ENCODE measurements at places on chromosomes 4 and X.
A peak's percentile ranks its signal among the peaks of the same experiment; 100 is the strongest.

DNA sequence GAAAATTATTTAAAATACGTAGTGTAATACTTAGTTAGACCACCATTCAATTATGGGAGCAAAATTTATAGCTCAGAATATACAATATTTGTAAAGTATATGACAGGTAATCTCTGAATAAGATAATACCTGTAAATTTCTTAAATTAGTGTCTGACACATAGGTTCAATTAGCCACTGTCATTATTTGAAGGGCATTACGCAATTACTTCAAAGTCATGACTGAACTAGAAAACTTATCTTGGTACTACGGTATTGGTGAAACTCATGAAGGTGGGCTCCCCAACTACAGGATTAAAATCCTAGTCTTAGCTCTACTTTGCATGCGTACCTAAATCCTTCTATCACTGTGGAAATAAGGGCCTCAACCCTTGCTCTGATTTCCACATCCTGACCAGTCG is 860.7 kb downstream of the PCDH19 start:
- DNase-seq: no peak

GRCh38 chr4:95000076-95000648 is 242.4 kb downstream of the BMPR1B start:
- no peak for DNase-seq

- DNase-seq: peak; percentile 12
These were observed 474.8 kb upstream of the SLIT2 start for GRCh38 chr4:19776929-19777328.

- DNase-seq: no peak
These were observed 30.9 kb upstream of the CDKN2AIP start for GRCh38 chr4:183413234-183414200.

DNA sequence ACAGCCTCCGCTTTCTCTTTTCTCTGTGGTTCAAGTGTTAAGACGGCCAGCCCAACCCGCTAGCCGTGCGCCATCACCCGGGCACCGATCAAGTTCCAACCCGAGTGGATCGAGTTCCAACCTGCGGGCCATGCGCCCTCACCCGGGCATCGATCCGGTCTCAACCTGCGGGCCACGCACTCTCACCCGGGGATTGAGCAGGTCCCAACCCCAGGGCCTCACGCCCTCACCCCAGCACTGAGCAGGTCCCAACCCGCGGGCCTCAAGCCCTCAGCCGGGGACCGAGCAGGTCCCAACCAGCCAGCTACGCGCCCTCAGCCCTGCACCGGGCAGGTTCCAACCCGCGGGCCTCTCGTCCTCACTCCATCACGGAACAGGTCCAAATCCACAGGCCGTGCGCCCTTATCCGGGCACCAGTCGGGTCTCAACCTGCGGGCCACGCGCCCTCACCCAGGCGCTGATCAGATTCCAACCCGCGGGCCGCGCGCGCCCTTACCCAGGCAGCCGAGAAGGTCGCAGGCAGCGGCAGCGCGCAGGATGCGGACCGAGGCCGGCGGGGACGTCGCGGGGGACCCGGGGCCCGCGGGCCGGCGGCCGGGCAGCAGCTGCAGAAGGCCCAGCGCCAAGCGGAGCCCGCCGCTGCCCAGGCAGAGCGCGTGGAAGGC is 443 bp downstream of the GPR143 start:
- no peak for DNase-seq

- DNase-seq: no peak
These were observed 19.7 kb upstream of the CRMP1 start for GRCh38 chr4:5912614-5913019.

GRCh38 chr4:103046416-103047290 is 27.1 kb upstream of the SLC9B1 start:
- peak; percentile 56 for DNase-seq

- DNase-seq: no peak
These were observed 133.5 kb downstream of the FAM47B start for GRCh38 chrX:35076061-35076460.

DNA sequence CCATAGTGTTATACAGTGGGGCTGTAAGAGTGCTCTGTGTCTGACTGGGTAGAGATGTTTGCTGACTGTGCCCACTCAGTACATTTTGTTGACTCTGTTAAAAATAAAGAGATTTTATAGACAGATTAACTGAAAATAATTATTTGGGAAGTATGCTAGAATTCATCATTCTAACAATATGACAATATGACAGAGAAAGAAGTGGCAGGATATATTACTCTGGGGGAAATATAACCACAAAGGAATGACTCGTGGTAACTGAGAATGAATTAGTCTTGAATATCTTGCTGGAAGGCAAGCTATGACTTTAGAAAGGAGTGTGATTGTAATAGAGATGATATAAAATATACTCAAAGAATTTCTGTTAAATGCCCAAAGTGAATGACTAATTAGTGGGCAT is 46.8 kb downstream of the TMEM165 start:
- DNase-seq: no peak

DNA sequence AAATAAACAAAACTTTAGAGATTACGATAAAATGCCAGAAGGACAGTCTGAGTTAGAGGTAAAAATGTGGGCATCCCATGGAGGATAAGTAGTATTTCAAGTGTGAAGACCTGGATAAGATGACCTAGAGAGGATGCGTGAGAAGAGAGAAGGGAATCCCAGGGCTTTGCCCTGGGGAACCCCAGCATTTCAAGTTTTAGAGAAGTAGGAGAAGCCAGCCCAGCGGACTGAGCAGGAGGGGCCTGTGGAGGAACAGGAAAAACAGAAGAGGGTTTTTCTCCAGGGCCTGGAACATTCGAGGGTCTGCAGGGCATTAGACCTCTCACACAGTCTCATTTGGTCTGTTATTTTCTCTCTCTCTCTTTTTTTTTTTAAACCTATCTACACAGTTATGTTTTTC is 2.9 kb upstream of the CFP start:
- DNase-seq: no peak

GRCh38 chr4:26992657-26993361 is 132.2 kb downstream of the STIM2 start:
- no peak for DNase-seq

GRCh38 chr4:178665916-178666315 is 1223.7 kb upstream of the AGA start:
- DNase-seq: no peak

GRCh38 chrX:47746446-47746845 is 87.5 kb upstream of the UXT start:
- DNase-seq: no peak

- DNase-seq: no peak
These were observed 7.0 kb downstream of the MTM1 start for GRCh38 chrX:150575419-150575814.

DNA sequence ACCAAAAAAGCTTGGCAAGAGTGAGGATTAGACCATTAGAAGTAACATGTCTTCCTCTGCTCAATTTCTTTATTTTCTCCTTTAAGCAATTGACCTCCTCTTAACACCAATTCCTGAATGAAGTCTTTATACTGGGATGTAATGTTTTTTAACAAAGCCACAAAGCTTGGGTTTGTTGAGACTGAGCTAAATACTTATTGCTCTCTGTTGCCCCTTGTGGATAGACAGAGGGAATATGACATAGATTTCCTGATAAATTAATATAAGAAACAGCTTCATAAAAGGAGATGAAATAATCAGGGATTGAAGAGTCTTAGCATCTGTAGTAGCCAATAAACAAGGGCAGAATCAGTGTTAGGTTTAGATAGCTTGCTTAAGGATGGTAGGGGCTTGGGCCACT is 57.6 kb downstream of the CCDC160 start:
- no peak for DNase-seq

- DNase-seq: no peak
These were observed 8.6 kb upstream of the HAUS3 start for GRCh38 chr4:2250357-2251072.

- no peak for DNase-seq
These were observed 8.0 kb upstream of the FGFRL1 start for GRCh38 chr4:1003271-1004070.

DNA sequence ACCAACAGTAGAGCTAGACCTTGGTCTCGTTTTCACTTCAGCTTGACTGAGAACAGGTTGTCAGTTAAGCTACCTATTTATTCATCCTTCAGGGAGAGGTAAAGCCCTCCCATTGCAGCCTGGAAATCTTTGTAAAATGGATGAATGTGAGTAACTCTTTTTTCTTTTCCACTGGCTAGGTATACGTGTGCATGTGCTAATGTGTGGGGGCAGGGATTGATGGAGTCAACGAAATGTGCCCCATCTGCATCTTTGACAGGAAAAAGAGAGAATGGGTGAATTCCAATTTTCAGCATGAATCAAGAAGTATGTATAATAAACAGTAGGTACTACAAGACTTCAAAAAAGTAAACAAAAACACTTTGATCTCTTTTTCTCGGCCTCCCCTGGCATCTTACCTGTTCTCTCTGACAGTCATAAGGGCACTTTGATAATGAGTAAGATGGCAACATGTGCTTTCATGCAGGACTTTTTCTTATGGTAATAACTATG is at the start of gene IL21:
TSS of gene IL21 (minus strand) at position 51 of the 492 bp plus-strand sequence. CDS start 55 bp downstream, outside the sequence.
- DNase-seq: no peak

DNA sequence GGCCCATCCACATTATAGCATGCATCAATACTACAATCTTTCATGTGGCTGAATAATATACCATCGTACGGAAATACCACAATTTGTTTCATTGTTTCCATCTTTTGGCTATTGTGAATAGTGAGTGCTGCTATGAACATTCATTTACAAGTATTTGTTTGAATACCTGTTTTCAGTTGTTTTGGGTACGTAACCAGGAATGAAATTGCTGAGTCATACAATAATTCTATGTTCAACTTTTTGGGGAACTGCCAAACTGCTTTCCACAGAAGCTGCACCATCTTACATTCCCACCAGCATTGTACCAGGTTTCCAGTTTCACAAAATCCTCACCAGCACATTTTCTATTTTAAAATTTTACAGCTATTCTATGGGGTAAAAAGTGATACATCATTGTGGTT is 28.5 kb upstream of the MANBA start:
- DNase-seq: no peak

DNA sequence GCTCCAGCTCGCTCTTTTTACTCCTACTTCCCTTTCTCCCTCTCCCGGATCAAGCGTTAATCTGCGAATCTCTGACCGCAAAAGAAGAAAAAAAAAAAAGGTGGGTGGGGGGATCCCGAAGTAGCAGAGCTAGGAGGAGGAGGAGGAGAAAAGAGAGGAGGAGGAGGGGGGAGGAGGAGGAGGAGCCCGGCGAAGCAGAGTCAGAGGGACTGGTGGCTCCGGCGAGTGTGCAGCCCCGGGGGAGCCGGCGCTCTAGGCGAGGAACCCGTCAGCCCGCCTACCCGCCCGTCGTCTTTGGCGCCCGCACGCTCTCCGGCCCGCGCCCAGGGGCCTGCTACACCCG is at the start of gene NHSL2:
TSS of gene NHSL2 (plus strand) at position 203 of the 343 bp plus-strand sequence.
- no peak for DNase-seq

- DNase-seq: no peak
These were observed 28.9 kb downstream of the STARD8 start for GRCh38 chrX:68676335-68676734.

DNA sequence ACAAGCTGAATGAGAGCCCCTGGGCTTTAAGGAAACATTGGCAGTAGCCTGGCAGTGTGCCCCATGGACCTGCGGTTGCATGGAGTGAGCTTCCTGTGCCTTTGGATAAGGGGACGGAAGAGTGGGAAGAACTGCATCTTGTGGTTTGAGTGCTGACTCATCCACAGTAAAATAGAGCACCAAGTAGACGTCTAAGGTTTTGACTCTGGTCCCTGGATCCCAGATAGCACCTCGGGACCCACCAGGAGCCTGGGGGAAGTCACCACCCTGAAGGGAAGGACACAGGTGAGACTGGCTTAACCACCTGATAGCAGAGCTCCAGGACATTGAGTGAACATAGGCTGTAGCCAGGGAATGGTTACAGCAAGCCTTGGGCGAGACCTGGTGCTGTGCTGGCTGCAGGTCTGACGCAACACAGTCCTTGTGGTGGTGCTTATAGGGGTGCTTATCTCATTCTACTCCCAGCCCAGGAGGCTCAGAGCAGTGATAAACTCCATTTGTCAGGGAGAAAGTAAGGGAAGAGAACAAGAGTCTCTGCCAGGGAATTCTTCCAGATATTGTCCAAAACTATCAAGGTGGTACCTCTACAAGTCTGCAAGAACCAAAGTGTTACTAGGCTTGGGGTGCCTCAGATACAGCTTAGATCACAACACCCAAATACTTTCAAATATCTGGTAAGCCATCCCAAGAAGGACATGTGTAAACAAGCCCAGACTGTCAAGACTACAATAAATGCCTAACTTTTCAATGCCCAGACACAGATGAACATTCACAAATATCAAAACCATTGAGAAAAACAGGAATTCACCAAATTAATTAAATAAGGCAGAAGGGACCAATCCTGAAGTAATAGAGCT is 123.6 kb upstream of the TET2 start:
- no peak for DNase-seq

GRCh38 chrX:87571964-87572363 is 54.4 kb downstream of the KLHL4 start:
- DNase-seq: no peak

DNA sequence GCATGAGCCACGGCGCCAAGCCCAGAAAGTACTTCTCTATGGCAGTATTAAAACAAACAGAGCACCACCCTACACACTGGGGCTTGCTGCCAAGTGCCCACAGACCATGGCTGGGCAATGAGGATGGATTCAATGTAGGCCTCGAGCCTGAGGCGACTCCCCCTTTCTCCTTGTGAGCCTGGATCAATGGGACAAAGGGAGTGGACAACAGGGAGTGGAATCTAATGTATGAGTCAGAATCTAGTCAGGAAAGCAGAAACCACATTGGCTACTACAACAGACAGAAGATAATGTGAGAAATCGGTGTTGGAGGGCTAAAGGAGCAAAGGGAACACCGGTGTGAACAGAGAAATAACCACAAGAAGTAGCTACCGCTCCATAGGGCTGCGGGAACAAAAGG is 37.7 kb upstream of the OCIAD2 start:
- no peak for DNase-seq

DNA sequence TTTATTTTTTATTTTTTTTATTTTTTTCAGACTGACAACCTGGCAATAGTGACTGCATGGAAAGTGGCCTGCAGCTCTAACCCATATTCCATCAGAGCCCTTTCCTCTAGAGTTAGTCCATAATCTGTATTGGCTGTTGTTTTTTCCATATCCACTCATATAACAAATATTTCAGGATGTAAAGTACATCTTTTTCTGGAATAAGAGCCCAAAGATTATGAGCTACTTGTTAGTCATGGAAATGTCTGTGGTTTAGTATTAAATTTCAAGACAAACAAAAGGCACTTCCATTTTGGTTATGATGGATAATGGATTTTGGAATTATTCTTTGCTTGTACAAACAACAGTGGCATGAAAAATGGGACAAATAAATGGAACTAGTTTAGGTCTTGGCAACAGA is 296.0 kb upstream of the HS3ST1 start:
- no peak for DNase-seq

DNA sequence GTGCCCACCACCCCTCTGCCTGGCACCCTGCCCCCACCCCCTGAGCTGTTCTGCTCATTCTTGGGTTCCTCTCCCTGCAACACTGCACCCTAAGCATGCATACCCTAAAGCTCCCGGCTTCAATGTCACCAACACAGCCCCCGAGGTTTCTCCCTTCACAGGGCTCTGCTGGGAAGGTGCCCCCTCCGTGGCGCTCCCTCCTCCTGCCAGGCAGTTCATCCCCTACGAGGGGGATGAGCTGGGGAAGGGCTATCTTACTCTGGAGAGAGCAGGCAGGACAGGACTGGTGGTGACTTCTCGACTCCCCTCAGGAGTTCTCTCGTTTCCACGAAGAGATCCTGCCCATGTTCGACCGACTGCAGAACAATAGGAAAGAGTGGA is 6.5 kb downstream of the ATP5ME start:
- no peak for DNase-seq

GRCh38 chr4:5545271-5545670 is 163.1 kb downstream of the EVC2 start:
- DNase-seq: no peak

- no peak for DNase-seq
These were observed 32.3 kb upstream of the IRF2 start for GRCh38 chr4:184506527-184507121.

- peak; percentile 83 for DNase-seq
These were observed 191.1 kb upstream of the NEIL3 start for GRCh38 chr4:177118596-177118995.

All from AG08395 (cell line).